ENCODE measurements at places on chromosomes 16 and 17. TPM values are rescaled to one million over a fixed set of nuclear protein-coding genes. Genes with fewer than 3 reads are reported as not detected.

DNA sequence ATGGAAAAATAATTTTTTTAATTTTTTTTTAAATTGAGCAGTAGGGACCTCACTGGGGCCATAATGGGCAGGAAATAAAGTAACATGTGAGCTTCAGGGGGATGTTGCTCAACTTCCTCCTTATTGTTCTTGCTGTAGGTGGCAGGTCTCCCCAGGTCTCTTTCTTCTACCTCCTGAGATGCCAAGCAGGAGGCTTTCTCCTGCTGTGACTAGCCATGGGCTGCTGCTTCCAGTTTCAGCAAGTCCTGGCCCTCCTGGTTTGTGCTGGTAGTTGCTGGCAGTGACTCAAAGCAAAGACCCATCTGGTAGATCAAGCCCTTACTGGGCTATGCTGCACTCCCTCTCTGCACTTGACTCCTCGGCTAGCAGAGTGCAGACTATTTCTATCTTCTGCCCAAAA is 2.3 kb downstream of the DPEP2NB start:
- DNase-seq = no peak

GRCh38 chr16:5072334-5073278 is 963 bp downstream of the ALG1 start:
- no peak for DNase-seq

The CHST5 gene
- total RNA-seq = not detected

The KRTAP2-3 gene
- total RNA-seq = not detected

The RAB40B gene
- 39.0 TPM for total RNA-seq

Measured in tibial nerve (tissue), 4 donors.